Cardiac fibroblast (primary cell): ENCODE measurements at places on chromosomes 6 and 20.

GRCh38 chr20:44018259-44018941 lies 103.7 kb downstream of the TOX2 start:
- DNase-seq: peak; percentile 89

- DNase-seq: no peak
Measured at GRCh38 chr20:18056174-18057100, 1.3 kb downstream of the OVOL2 start.

- no peak for DNase-seq
Measured at GRCh38 chr6:27049863-27050781, 197.4 kb upstream of the PRSS16 start.

DNA sequence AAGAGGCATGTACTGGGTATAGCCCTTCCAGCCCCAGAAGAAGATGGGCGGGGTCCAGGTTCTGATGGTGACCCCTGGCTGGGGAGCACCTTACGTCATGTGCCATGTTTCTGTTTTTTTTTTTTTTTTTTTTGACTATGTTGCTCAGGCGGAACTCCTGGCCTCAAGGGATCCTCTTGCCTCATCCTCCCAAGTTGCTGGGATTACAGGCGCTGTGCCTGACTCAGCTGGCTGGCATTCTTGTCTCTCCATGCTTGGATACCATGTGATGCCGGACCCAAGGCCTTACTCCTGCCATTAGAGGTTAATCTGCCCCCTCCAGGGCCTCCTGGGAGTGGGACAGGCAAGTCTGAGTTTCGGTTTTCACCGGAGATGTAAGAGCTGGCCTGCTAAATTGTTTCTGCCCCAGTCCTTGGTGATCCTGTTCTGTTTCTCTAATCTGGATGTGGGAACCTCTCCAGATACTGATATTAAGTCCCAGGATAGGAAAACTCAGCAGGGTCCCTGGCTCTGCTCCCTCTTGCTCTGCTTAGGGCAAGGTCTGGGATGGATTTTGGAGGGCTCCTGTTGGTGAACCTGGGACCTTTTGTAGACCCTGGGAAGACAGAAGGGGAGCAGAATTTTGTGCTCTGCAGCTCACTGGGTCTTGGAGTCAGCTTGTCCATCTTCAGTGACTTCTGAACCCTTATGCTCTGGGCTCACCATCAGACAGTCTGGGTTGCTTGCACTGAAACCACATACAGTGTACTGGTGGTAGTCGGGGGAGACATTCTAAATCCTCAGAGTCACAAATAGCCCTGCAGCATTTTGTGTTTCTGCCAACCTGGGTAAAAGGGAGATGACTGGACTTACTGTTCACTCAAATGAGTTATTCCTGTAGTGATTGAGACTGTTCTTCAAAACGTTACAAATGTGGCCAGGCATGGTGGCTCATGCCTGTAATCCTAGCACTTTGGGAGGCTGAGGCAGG lies 45.1 kb downstream of the PTK7 start:
- peak; percentile 99 for DNase-seq

- DNase-seq: peak; percentile 36
Measured at GRCh38 chr20:54284928-54285704, 77.2 kb downstream of the PFDN4 start.

DNA sequence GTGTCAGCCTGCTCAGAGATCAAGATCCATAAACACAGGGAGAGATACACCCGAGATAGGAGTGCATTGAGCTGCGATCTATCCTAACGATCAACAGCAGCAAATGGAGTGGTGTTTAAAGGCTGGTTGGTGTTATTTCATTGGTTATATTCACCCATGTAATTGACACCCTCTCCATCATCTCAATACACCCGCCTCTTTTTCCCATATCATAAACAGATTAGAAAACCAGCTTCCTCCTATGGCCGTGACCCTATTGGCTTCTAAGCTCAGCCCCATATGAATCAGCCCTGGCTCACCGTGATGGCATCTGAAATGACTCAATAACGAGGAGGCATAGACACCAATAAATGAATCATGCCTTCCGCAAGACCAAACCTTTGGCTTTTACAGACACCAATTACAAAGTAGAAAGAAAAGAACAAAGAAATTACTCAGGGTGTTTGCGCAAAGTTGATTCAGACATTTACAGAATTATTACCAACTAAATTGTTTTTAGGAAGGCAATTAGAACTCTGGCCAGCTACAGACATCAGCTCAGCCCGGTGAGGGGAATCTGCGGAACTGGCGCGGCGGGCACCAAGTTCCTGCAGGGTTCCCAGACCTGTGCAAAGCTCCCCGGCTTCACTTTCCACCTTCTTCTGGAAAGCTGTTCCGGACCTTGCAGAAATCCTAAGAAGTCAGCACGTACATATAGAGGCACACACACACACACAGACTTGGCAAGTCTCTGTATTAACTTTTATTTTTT lies 11.5 kb downstream of the PMEPA1 start:
- peak; percentile 90 for DNase-seq

DNA sequence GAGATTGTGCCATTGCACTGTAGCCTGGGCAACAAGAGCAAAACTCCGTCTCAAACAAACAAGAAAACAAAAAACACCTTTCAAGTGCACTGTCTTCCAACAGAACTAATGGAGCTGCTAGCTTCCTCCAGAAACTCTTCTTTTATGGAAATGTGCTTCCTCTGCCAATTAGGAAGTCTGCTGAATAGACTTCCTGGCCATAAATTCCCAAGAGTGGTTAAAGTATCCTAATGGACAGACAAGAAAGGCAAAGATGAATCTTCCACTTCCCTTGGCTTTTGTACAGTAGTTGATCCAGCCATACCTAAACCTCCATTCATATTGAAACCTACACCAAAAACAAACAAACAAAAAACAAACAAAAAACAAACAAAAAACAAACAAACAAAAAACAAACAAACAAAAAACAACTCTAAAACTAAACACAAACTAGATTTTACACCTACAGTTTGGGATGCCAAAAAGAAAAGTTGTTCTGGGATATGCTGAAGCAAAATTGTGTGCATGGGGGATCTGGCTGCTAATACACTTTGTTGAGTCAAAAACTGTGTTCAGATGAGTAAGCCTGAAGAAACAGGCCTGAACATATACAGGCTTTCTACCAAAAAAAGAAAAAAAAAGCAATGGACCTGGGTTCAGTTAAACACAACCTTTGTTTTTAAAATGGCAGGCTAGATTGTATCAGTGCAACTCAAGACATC lies 59.8 kb upstream of the CARMIL1 start:
- DNase-seq: no peak

DNA sequence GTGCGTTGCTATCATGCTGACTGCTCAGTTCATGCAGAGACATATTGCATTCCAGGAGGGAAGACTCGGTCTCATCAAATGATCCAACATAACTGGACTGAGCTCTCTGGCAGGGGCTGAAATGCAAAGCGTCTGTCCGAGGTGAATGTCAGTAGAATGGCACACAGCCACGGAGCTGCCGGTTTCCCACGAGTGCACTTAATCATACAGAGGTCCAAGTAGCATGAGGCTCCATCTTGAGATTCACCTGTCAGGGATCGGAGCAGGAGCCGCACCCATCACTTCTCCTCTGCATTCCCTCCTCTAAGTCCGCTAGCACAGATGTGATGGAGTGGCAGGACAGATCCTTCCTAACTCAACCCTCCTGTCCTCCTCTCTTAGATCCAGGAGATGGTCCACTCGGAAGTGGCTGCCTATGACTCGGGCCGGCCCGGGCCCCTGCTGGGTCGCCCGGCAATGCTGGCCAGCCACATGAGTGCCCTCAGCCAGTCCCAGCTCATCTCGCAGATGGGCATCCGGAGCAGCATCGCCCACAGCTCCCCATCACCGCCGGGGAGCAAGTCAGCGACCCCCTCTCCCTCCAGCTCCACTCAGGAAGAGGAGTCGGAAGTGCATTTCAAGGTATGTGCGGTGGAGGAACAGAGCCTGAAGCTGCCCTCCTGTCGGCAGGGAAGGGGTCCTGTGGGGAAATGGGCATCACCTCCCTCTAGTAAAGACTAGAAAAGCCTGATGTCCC lies 135.9 kb downstream of the JPH2 start:
- DNase-seq: no peak

DNA sequence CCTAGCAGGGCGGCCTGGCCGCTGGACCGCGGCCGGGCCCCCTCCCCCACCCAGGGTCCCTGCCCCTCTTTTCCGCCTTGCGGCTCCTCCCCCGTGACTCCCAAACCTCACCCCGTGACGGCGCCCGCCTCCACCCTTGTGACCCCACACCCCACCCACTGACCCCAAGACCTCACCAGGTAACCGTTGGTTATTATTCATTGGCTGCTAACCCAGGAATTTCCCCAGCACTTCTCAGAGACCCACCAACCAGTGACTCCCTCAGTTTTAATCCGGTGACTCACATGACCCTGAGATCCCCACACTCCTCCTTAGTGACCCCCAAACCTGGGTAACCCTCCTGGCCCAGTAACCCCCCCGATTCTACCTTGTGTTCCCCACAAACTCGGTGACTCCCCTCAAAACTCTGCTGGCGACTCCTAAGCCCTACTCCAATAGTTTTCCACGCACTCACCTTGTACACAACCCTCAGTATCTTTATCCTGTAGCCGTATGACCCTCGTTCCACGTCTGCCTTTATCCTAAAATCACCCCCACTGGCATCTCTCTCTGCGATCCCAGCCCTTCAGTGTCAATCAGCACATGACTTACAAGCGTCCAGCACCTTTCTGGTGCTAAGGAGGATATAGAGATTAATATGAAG lies 534 bp downstream of the ZNF76 start:
- DNase-seq: peak; percentile 37
